ENCODE measurements at places on chromosomes 12 and 14.

DNA sequence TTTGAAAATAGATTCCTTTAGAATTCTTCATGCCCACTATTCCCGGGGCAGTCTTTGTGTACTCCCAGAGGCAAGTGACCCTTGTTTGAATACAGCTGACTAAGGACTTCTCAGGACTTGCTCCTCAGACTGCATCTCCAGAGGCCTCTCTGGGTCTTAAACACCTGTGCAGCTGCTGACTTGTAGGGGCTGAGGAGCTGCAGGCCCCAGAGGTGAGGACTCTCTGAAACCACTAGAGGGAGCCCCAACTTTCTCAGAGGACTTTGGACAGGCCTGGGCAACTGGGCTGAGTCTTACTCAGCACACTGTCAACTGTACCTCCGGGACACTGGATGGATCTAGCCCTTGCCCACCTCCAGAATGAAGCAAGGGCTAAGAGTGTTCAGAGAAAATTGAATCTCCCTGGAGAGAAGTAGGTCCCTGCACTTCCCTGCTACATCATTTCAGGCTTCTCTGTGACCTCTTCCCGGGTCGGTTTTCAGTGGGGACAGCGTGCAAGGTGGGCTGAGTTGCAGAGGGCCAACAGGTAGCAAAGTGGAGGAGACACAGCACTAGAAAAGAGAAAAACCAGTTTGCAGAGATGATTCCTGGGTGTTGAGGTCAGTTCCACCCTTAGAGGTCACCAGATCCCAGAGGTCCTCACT, 164.6 kb downstream of the TMEM117 start:
- DNase-seq = peak; percentile 83

- peak; percentile 3 for DNase-seq
These were observed 152.3 kb upstream of the DAAM1 start for GRCh38 chr14:59036134-59036533.

DNA sequence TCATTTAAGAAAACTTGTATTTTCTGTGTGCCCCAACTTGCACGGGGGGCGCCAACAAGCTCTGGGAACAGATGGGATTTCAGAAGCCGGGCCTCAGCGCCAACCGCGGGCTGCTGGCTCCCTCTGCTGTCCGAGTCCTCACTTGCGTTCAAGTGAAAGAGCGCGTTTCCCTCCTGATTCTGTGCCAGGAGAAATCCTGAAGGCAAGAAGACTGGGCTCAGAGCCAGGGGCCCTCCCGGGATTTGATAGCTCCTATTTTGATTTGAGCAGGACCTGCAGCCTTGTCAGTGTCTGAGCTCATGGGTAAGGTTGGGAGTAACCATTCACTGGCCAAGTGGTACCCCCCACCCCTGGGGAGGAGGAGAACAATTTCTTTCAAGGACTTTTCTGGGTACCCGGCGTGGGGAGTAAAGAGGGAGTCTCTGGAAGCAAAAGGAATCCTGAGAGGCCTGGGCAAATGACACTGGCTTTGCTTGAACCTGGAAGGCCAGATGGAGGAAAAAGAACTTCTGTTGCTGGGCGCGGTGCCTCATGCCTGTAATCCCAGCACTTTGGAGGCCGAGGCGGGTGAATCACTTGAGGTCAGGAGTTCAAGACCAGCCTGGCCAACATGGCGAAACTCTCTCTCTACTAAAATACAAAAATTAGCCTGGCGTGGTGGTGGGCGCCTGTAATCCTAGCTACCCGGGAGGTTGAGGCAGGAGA, 179.0 kb upstream of the RGS6 start:
- peak; percentile 74 for DNase-seq

GRCh38 chr12:47378222-47378582, 298.4 kb upstream of the AMIGO2 start:
- DNase-seq = peak; percentile 16

DNA sequence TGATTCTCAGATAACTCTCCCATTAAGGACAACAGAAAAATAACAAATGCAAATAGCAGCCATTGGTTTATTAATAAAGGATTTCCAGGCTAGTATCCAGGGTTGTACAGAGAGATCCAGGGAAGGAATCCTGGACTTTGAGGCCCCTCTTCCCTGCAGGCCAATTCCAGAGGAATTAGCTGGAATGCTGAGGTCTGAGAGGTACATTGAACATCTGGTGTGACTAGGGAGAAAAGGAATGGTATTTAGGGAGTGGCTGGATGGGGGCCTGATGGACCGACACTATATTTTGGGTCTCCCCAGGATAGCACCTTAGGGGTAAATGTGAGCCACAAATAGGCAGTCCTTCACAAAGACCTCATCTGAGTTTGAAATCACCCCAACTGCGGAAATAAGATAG, 924.5 kb downstream of the AACS start:
- no peak for DNase-seq

GRCh38 chr12:98343002-98343567, 172.3 kb upstream of the TMPO start:
- no peak for DNase-seq

DNA sequence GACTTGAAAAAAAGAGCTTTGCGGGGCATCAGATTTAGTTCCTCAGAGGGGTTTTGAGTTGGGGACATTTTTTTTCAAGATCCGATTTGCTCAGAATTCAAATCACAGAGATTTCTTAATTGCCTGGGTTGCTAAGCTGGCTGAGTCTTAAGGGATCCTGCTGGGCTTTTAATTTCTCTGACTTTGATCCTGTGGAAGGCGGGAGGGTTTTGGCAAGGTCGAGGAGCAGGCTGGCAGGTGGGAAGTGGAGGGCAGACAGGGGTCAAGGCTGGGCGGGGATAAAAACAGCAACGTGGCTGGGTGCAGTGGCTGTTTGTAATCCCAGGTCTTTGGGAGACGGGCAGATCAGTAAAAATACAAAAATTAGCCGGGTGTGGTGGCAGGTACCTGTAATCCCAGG, 33.5 kb upstream of the CCDC63 start:
- no peak for DNase-seq

DNA sequence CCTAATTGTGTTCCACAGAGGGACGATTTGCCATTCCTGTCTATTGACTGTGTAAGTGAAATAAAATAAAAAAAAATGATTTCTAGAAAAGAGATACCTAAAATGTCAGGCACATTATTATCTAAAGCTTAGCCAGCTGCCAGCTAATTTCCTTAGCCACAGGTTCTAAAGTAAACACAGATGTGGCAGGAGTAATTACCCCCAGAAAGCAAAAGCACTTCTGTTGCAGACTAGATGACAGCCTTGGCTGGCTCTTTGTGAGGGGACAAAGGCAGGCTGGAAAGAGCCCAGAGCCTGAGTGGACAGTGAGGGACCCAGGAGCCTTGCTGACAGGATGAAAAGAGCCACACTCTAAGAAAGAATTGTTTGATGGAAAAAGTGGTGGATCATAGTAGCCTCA, 418.1 kb downstream of the LRIG3 start:
- no peak for DNase-seq

GRCh38 chr12:118645219-118645618, 268.9 kb downstream of the SUDS3 start:
- DNase-seq = peak; percentile 40

DNA sequence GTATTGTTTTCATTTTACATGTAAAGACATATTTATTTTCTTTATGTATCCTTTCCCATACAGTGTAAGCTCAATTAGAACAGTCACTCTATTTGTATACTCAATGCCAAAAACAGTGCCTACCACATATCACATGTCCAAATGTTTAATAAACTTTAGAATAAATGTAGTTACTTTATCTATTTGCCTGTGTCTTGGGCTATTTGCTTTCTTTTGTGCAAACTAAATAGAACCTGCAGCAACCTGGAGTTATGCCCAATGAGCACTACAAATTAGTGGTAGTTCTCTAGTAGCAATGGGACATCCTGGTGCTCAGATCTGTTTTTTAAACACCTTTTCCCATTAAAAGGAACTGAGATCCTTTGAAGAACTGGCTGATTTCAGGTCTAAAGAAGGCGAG, 186.7 kb downstream of the PPFIA2 start:
- no peak for DNase-seq

- no peak for DNase-seq
These were observed 1053.3 kb downstream of the VRK1 start for GRCh38 chr14:97850466-97850865.

DNA sequence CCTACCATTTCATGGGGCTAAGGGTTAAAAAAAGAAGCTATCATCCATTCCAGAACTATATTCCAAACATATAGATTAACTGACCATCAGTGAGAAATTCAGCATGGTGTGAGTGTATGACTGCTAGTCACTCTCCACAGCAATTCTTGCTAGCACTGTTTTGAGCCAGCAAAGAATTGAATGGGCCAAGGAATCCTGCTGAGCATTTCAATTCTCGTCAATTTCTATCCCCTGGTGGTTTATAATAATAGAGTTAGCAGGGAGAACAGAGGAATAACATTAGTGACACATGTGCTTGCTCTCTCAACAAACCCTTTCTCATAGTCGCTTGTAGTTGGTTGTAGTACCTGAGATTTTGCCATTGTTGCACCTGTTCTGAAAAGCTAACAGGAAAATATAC, 7.2 kb downstream of the MBIP start:
- no peak for DNase-seq

DNA sequence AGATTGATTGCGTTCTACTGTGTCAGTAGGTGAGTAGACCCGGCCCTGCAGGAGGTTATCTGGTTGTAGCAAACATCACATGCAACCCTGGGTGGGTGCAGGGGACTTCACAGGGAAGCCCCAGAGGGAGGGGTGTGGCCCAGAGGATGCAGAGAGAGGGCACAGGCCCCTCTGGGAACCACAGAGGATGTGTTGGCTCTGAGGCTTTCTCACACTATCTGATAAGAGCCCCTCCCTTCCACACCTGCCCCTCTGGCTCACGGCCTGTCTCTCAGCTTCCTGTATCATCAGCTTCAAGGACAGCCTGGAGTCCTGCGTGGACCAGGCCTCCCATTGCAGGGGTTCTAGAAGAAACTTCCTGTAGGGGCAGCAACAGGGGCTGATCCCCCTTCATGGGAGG, 101.9 kb downstream of the RIN3 start:
- no peak for DNase-seq

- DNase-seq = no peak
These were observed 203.1 kb downstream of the SLC2A13 start for GRCh38 chr12:39902821-39903220.

- DNase-seq = no peak
These were observed 129.5 kb upstream of the MDM1 start for GRCh38 chr12:68461645-68462044.

DNA sequence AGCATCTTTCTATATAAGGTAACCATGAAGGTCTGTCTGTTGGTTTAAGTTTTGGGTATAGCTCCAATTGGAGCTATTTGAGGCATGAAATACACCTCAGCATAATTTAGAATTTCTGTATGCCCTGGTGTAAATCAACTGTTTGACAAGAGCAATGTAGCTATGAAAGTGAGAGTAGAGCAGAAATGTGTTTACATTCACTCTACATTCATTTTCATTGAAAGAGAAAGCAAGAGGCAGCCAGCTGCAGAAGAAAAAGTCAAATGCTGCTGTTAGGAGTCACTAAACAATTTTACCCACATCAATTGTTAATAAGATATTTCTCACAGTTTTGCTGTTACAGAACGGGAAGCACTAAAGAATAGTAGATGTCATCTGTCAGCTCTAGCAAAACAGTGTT, 252.5 kb downstream of the SLC6A15 start:
- DNase-seq = no peak

GRCh38 chr12:14188744-14189143, 176.7 kb upstream of the ATF7IP start:
- no peak for DNase-seq

GRCh38 chr14:103527408-103528145, 1.4 kb upstream of the TRMT61A start:
- DNase-seq = no peak

DNA sequence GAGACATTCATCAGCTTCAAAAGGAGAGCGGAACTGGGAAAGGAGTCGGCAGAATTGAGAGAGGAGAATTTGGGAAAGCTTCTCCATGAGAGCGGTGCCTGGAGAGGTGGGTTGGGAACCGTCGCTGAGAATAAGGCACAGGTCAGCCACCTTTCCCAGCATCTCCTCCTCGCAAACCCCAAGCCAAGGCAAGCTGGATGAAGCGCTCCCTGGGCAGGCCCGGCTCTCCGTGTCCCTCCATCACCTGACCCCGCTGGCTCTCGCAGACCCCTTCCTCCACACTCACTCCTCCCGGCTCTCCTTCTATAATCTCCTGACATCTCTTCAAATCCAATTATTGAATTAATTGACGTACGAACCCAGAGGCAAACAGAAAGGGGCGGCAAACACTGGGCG, 18.9 kb upstream of the ATP5MC2 start:
- DNase-seq = no peak

- DNase-seq = peak; percentile 1
These were observed 31.4 kb upstream of the RFX4 start for GRCh38 chr12:106551410-106551809.

DNA sequence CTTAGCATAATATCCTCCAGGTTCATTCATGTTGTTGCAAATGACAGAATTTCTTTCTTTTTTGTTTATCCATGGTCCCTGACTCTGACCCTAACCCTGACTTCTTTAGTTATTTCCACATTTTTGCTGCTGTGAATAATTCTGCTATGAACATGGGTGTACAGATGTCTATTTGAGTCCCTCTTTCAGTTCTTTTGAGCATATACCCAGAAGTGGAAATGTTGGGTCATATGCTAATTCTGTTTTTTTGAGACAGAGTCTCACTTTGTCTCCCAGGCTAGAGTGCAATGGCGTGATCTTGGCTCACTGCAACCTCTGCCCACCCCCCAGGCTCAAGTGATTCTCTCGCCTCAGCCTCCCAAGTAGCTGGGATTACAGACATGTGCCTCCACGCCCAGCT, 33.1 kb downstream of the KNTC1 start:
- no peak for DNase-seq

DNA sequence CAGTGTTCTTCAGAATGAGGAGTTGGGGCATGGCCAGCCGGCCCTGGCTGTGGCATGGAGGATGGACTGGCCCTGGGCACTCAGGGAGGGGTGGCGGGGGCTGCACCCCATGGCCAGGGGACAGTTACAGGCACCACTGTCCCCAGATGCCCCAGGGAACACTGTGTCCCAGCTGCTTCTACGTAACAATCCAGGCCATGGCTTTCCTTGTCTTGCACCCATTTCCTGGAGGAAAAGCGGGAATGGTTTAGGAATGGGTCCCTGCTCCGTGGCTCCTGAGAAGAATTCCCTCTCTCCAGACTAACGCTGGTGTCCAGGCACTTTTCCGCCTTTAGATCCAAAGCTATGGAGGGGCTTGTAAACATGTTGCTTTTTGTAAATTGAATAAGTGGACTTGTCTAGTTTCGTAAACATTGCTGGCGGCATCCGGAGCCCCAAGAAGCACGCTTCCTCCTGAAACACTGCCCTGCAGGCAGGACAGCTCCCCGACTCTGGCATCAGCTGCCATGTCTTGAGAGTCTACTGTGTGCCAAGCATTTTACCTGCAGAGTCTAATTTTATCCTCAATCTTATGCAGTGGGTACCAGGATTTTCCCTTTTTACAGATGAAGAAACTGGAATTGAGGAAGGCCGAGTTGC, 238.3 kb downstream of the SLC41A2 start:
- DNase-seq = no peak

All from OCI-M1 (cell line).